ENCODE measurements at places on chromosomes 6 and 20.

- no peak for DNase-seq
These were observed 28.3 kb downstream of the NSFL1C start for GRCh38 chr20:1438361-1438760.

GRCh38 chr6:122128445-122128844 is 271.0 kb upstream of the HSF2 start:
- no peak for DNase-seq

- no peak for DNase-seq
These were observed 1.1 kb downstream of the HACE1 start for GRCh38 chr6:104858642-104859041.

DNA sequence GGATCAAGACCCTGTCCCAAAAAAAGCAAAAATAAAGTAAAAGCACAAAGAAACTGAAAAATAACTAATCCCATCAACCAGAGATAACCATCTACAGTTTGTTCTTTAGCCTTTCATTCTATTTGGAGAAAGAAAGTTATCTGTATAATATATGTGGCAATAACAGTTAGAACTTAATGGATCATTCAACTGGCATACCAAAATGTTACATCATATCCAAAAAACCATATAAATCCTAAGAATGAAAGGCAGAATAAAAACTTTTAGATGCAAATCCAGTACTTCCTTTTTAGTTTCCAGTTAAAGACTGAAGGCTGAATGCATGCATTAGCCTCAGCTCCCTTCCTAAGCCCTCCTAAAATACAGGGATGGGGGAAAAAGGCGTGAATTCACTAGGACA is 25.2 kb downstream of the ILRUN start:
- no peak for DNase-seq

GRCh38 chr20:17940224-17940971 is 28.2 kb downstream of the SNX5 start:
- DNase-seq = no peak

- DNase-seq = no peak
These were observed 55.5 kb downstream of the TPBG start for GRCh38 chr6:82419132-82419581.

GRCh38 chr20:4256874-4257273 is 241.5 kb upstream of the RNF24 start:
- DNase-seq = no peak

- DNase-seq = no peak
These were observed 57.0 kb downstream of the MAP1LC3A start for GRCh38 chr20:34615477-34615876.

DNA sequence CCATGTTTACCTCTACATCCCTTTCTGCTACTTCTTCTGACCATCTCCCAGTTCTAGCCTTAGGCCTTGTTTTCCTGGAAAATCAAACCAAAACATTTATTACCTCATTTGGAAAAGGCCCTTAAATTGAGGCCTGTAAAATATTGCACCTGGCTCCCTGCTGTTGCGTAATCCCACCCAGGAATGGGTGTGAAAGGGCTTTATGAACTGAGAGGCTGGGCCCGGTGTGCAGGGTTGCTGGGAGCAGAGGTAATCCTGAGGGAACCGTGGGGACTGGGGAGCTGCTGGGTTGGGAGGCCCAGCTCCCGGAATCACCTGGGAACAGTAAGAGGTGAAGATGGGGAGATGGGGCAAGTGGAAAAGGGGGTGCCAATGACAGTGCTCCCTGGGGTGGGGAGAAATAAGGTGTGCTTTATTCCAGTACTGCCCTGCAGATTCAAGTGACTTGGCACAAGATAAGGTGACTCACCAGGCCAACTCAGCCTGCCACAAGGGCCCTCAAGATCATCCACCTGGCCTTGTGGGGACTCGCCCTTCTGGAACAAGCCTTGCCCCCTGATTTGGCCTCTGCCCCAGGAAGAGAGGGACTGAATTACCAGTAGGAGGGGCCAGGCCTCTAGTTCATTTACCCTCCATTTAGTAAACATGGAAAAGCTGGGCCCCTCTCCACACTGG is 44.2 kb downstream of the KCNK5 start:
- DNase-seq = no peak

- DNase-seq = no peak
These were observed 166.8 kb upstream of the FOXQ1 start for GRCh38 chr6:1144842-1145767.

GRCh38 chr6:43702534-43703440 is 15.2 kb upstream of the MRPS18A start:
- DNase-seq = peak; percentile 8

GRCh38 chr6:35258858-35259193 is 709 bp upstream of the ZNF76 start:
- DNase-seq = no peak

GRCh38 chr6:166168616-166169548 is 1.2 kb upstream of the TBXT start:
- DNase-seq = no peak

- no peak for DNase-seq
These were observed 8.9 kb downstream of the TAGAP start for GRCh38 chr6:159035891-159036290.

DNA sequence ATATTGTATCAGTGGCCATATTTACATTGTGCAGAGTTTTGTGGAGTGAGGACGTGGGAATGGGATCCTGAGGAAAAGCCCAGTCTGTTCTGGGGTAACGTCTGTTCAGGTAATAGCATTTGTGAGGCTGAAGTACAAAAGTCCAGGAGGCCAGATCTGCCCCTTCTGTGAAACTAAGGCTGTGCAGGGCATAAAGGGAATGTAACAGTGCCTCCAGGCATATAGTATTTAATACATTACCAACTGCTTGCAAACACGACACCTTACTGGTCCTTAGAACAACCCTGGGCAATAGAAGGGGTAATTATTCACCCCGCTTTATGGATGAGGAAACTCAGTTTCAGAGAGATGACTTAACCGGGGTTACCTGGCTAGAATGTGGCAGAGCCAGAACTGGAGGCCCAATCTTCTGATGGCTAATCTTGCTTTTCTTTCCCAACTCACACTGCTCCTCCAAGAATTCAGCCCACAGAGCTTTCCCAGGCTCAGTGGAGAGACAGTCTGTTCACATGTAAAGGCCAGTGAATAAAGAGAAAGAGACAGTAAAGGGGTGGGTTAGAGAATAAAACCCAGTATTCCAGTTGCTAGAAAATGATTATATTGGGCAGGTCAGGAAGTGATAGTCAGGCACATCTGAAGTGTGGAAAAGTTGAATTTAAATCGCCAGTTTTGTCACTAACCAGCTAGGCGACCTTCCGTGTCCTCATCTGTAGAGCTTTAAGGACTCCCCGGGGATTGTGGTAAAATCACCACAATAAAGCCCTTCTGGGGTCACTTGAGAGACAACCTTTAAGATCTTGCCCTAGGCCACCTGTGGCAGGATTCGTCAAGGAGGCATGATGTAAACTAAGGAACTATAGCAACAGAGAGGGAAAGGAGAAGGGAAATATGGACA is 280.7 kb upstream of the CITED2 start:
- DNase-seq = no peak

DNA sequence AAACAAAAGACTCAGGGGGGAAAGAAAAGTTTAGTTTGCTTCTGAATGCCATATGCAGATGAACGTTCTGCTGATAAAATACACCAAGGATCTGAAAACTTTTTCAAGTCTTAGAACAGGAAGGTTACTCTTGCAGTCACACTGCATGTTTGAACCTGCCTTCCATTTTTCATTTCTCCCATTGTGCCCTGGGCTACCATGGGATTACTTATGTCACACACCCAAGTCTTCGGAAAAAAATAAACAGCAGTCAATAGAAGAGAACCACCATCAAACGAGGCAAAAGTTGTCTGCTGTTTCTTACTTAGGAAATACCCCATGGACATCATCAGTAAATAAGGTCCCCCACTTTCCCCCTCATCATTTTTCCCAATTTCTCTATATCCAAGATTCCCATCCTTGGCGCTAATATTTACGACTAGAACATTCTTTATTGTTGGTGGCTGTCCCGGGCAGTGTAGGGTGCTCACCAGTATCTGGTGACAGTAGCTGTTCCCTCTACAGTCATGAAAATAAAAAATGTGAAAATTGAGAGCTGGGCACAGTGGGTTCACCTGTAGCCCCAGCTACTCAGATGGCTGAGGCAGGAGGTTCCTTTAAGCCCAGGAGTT is 202.5 kb downstream of the BCAS1 start:
- DNase-seq = no peak

DNA sequence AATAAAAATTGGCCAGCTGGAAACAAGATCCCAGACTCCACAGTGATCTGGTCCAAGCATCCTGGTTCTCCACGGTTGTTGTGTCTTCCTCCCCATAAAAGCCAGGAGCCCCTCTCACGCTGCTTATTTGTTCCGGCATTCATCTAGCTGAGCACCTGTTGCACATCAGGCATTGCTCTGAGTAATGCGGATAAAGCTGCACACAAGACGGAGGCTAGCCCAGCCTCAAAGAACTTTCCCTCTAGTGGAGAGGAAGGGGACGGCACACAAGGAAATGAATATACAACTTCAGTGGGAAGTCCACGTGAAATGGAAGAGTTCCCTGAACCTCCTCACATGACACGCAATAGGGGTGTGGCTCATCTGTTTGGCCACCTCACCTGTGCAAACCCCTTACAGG is 30.3 kb upstream of the NXT1 start:
- DNase-seq = no peak

DNA sequence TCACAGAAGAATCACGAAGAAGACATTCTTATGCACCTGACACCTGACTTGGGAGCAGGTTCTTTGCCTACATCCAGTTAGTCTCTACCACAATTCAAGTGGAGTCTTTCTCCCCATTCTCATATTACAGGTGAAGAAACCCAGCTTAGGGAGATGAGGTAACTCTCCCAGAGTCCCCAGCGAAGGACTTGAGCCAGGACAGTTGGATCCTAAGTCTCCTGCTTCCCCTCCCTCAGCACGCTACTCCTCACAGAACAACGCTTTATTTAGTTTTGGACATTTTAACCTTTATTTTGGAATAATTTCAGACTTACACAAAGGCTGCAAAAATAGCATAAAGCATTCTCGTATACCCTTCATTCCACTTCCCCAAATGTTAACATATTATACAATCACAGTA is 824 bp upstream of the CSTL1 start:
- no peak for DNase-seq

GRCh38 chr6:85644279-85644762 is 1.6 kb upstream of the SYNCRIP start:
- DNase-seq = no peak

DNA sequence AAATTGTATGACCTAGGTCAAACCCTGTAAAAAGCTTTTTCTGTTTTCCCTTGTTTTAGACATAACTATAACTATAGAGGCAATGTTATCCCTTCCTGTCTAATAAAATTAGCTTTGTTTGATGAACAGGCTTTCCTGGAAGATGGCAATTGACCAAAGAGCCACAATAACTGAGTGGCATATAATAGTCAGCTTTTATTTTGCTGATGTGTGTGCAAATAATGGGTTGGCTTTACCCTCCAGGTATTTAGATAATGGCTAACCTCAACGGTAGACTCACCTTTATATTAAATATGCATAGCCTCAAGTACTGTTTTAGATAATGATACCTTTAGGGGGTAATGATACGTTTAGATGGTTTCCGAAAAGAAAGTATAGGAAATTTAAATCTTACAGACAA is 15.0 kb downstream of the TBXT start:
- DNase-seq = no peak

- DNase-seq = no peak
These were observed 98.3 kb downstream of the TMEM242 start for GRCh38 chr6:157224951-157225574.

DNA sequence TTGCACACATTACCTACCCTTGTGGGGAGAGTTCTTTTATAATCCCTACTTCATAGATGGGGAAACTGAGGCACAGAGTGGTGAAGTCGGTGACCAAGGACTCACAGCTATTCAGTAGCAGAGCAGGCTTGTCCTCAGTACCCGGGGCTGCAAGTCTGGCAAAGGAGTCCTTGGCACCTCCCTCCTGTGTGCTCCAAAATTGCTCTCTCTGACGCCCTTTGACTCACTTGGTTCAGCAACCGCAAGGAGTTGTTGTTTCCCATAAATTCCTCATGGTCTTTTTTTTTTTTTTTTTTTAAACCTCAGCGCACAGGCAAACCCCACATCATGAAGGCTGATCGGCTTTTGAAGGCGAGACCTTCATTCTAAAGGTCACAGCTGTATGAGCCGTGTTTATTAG is 143.2 kb downstream of the CEBPB start:
- no peak for DNase-seq

DNA sequence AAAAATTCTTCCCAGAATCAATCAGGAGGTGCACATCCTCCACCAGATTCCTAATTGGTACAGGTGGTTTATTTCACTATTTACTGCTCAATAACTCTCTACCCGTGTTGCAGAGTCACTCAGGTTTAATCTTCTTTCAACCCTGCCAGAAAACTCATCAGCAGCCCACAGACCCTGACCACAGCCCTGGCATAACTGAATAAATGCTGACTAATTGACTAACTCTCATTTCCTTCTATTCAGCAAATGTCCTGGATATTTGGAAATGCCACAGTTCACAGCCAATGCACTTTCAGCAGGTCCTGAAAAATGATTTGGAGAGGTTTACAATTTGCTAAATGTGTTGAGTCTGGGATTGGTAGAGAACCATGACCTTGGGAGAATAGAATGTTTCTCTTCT is 62.3 kb downstream of the TRMT6 start:
- no peak for DNase-seq
